ENCODE measurements at places on chromosomes 11 and 22.

GRCh38 chr11:126378763-126379162 lies 23.3 kb downstream of the ST3GAL4 start:
- DNase-seq, result peak; percentile 64

DNA sequence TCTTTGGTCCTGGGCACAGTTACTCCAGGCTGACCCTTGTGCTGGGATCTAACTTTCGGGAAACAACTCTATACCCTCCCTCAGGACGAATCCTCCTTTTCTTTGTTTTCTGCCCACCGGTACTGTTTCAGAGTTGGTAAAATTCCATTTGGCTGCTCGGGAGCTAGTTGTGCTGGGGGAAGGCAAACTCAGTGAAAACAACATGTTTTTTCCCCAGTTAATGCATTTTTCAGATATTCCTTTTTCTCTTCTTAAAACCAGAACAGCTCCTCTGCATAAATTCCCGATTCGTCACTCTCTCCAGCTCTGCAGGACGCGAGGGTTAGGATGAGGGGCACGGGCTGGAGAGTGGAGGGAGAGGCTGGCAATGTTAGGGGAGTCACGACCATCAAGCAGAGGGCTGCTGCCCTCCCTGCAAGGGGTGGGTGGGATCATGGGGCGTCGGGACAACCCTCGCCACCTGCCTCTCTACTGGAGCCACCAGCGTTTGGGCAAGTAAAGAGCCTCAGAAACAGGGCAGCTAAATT lies 31.3 kb downstream of the LRRC10B start:
- DNase-seq, result no peak

DNA sequence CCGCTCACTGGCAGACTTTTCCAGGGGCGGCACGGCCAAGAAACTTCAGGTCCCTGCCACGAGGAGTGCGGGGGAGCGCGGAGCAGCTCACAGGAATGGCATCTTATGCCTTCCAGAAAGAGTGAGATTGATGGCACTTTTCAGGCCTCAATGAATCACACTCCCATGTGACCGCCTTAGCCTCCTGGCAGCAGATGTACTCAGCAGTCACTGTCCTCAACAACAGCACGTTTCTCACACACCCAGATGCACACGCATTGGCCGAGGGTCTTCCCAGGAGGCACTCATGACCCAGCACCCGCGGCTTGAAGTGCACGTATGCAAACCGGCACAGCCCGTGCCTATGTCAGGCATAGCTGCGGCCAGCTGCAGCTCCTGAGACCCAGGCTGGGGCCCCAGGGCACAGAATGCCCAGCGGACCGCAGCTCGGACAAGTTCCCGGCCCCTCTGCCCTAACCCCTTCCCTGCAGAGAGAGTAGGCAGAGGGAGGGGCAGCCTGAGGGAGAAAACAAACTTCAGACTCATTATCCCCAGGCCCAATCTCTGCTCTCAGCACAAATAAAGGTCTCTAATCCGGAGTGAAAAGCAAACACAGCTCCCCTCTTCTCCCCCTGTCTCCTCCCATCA lies 48.3 kb downstream of the RPUSD4 start:
- peak; percentile 88 for DNase-seq

GRCh38 chr11:95920460-95921105 lies 3.3 kb downstream of the MTMR2 start:
- DNase-seq, result peak; percentile 54

GRCh38 chr11:112165049-112165448 lies 1.2 kb upstream of the IL18 start:
- no peak for DNase-seq

- DNase-seq, result no peak
These were observed 3.2 kb upstream of the PTDSS2 start for GRCh38 chr11:446891-447290.

DNA sequence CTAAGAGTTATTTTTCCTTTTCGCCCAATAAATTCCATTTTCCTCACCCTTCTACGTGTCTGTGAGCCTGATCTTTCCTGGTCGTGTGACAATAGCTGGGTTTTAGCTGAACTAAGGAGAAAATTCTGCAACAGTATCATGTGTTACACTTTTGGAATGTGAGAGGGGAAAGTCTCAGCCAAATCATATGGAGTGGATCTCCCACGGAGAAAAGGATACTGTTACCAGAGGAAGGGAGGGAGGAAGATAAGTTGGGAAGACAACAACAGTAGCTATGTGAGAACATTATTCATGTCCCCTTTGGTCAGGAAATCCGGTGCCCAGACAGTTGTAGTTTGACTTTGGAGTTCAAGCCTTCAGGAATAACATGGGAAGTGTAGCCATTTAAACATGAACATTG lies 584.0 kb upstream of the RAG2 start:
- DNase-seq, result no peak

DNA sequence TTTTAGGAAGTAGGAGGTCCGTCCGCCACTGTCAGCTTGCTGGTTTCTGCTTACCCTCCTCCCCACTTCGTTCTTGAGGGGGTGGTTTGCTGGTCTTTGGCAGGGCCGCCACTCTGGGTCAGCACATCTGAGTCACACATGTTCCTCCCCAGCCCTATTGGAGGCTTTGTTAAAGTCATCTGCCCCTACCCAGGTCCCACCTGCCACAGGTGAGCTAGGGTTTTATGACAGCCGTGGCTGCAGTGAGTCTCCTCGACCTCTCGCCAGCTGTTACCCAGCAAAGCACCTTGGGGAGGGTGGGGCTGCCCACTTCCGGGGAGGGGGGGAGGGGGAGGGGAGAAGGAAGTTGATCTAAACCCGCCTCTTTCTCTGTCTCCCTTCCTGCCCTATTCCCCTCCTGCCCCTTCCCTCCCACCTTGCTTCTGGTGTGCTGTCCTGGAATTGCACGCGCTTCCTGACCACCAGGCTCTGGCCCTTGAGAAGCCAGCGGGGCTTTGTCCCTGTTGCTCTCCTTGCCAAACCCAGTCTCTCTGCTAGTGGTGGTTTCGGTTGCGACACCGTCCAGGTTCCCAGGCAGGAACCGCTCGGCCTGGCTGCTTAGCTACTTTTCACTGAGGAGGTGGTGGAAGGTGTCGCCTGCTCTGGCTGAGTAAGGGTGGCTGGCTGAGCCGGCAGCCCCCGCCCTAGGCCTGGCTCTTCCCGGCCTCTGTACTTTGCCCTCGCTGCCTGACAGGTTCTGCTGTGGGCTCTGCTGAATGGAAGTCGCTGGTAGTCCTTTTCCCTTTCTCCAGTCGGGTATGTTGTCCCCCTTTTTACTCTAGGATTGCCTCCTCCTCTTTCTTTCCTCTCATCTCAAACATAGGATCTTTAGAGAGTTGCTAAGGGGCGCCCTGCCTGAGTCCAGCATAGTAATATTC lies 28.5 kb downstream of the RCOR2 start:
- peak; percentile 78 for DNase-seq

GRCh38 chr11:26782220-26782965 lies 60.5 kb upstream of the SLC5A12 start:
- DNase-seq, result no peak

DNA sequence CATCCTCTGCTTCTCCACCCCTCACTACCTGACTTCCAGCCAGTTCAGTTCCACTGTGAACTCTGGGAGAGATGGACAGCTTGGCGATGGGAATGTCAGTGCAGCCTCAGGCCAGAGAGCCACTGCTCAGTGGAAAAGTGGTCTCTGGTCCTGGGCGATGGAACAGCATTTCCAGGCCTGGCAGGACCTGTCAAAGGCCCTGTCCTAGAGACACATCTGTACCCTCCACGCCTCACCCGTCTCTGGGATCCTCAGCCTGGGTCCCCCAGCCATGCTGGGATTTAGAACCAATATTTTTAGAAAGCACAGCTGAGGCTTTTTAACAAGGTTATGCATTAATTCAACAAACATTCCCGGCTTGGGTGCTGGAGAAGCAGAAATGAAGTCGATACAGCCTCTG lies 165.7 kb downstream of the MN1 start:
- DNase-seq, result no peak

Data from fibroblast of mammary gland (primary cell).